ENCODE measurements at places on chromosomes 7 and 10.

GRCh38 chr10:83612746-83613145, 526.6 kb upstream of the GHITM start:
- no peak for DNase-seq

GRCh38 chr10:12539350-12540164, 190.2 kb downstream of the CAMK1D start:
- DNase-seq = no peak

DNA sequence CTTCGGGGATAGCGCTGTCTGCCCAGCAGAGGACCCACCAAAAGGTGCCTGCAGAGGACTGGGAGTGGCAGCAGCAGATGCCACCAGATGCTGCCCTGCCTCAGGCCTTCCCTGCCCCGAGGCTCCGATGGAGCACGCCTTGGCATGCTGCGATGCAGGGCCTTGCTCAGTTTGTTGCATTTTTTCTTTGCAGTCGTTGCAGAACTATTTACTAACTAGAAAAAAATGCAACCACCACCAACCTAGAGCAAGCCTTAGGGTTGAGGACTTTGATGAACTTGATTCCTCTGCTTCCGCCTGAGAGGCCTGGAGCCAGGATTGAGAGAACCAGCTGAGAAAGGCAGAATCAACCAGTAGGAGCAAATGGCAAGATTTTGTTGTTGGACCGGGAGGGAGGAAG, 585.6 kb upstream of the MKI67 start:
- no peak for DNase-seq

DNA sequence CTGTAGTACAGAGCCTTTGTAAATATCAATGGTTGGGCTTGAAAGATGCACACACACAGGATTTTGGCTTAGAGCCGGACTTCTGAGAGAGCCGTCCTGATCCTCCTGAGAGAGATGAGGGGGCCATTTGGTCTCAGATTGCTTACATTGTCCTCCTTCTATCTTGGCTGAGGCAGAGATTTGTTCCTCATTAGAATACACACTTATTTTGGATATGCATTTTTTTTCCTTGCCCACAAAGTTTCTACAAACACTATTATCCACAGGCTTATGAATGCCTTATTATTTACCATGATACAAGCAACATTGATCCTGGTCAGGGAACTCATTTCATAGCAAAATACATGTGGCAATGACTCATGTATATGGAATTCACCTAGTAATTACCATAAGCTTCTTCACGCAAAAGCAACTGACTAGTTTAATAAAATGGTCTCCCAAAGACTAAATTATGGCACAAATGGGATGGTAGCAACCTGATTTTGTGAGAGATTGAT, 175.3 kb downstream of the MDFIC start:
- no peak for DNase-seq

DNA sequence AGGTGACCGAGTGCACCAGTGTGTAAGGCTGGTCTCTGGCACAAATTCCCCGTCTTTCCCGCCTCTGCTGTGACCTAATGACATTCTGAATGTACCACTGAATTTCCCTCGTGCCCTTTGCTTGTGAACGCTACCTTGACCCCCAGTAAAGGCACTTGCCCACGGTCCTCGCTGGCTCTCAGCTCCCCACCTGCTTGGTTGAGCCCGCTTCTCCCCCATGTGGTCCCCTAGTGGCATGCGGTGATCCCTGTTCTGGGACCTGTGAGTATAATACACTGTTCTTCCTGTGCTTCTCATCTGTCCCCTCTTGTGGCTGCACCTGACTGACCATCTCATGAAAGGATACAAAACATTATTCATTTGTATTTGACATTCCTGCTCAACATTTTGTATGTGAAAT, 495.7 kb downstream of the INHBA start:
- no peak for DNase-seq
